NCI-H2081 treated with DMSO at 0.1 percent for 48 hours (cell line): ENCODE measurements at places on chromosomes 3 and 15.
A peak's percentile ranks its signal among the peaks of the same experiment; 100 is the strongest.

GRCh38 chr15:33839540-33839939, 128.8 kb upstream of the CHRM5 start:
- DNase-seq, result no peak

DNA sequence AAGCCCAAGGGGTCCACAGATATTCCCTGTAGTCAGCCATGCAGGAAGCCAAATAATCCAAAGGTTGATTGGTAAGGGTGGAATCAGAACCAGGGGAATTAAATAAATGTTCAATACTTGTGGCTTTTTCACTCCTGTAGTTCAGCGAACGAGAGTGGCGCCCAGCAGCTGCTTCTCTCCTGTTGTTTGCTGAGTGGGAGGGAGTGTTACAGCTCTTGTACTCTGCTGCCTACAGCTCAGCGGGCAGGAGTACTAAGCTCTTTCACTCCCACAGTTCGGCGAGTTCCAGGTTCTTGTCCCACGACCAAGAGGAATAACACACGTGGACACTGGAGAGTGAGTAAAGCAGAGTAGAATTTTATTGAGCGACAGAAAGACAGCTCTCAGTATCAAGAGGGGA, 105.9 kb downstream of the MOBP start:
- DNase-seq, result no peak

DNA sequence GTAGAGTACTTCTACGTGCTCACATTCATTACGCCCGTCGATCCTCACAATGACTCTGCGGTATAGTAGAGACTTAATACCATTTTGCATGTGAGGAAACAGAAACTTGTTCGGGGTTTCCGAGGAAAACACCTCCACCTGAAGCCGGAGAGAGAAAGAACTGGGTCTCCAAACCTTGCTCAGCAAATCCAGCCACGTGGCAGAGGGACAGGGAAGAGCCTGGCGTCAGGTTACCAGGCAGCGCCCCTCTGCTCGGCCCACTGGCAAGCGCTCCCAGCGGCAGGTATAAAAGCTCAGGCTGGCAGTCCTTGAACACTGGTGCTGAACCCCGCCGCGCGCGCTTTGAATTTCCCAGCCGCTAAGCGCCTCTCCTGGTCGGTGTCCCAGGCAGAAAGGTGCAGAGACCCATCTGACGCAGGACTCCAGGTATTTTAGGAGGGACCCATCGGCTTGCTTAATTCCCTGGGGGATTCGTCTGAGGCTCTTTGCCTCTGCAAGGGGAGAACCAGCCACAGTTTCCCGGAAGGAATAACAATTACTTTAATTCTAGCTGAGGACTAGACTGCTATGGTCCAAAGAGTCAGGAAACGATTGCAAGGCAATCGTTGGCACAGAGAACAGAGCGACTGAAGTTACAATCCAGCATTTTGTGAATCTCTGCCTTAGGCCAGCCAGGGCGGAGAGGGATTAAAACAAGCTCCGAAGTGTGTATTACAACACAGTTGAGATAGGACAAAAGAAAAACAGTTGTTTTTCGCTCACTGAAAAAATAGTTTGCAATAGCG, at the start of gene C2CD4A:
TSS of gene C2CD4A (plus strand) at position 315 of the 785 bp plus-strand sequence. CDS start 637 bp downstream, outside the sequence.
- DNase-seq, result peak; percentile 70

GRCh38 chr3:197292083-197292646, 6.2 kb downstream of the DLG1 start:
- no peak for DNase-seq

DNA sequence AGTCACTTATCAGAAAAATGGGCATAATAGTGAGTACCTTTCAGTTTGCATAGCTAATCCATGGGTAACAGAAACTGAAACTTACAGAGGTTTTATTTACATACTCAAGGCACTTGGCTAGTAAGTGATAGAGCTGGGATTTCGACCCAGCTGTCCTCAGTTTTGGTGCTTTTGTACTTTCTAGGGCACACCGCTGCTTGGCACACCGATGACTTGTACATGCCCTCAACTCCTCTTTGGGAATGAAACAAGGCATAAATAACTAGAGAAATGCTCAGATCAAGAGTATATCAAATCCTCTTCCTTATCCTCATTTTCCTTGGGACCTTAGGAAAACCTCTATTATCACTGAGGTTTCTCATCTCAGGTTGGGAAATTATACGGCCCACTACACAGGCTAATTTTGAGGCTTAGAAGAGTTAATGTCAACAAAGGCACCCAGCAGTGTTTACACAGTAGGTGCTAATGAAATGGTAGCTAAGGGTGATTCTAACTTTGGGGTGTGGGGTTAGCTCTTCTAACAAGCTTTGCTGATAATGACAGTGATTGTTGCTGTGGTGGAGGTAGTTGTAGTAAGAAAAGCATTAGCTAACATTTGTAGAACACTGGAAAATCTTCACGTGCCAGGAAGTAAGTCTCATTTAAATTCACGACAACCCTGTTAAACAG, 20.3 kb upstream of the DGKG start:
- no peak for DNase-seq

GRCh38 chr3:100545371-100545770, 53.0 kb downstream of the TMEM45A start:
- no peak for DNase-seq
